ENCODE measurements at places on chromosomes 3 and 15. TPM values are rescaled to one million over a fixed set of nuclear protein-coding genes. Genes with fewer than 3 reads are reported as not detected.

CNTN3 gene
- polyA plus RNA-seq: 0.03 TPM

TMIE gene
- 0.64 TPM for polyA plus RNA-seq

MYL3 gene
- polyA plus RNA-seq: not detected

ACKR4 gene
- not detected for polyA plus RNA-seq

DNA sequence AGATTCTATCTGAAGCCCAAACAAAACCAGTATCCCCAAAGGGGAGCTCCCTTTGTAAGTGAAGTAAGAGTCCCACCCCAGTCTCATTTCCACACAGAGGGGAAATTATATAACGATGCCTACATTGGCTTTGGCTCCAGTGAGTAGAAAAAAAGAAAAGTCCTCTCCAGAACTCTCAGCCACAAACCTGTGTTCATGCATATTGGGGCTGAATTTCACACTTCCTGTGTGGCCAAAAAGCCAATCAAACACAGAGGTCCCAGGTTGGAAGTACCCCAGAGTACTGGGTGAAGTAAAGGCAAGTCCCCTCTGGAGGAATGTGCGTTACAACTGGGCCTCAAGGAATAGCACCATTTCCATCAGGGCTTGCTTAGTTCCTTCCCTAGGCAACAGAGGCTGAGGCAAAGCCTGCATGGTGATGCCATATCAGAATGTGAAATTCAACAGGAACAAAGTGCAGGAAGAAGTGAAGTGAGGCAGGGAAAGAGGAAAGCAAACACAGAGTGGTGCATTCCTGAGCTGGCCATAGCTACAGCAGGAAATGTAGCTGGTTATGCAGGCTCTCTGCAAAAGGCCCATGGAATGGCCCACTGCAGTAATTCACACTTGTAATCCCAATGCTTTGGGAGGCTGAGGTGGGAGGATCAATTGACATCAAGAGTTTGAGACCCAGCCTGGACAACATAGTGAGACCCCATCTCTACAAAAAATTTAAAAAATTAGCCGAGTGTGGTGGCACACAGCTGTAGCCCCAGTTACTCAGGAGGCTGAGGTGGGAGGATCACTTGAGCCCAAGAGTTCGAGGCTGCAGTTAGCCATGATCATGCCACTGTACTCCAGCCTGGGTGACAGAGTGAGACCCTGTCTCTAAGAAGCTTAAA, 16.6 kb upstream of the CX3CR1 start:
- H3K36me3 ChIP-seq: no peaks in the 10 kb centered on the region
- no peak overlapping the region for H3K27ac ChIP-seq
- no peak for DNase-seq

DNA sequence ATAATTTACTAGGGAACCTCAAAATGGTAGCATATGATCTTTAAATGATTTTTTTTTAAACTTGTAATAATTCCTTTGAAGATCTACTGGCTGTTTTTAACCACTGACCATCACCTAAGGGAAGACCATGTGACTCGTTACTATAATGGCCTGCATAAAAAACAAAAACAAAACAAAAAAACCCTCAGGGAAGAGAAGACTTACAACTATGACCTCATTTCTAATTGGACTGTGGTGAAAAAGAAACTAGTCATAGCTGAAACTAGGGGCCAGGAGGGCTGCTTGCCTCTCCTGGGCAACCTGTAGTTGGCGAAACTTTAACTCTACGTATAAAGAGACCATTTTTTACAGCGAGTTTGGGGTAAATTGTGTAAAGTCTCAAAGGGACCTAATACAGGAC, 23.0 kb downstream of the PAQR9 start:
- no peak for DNase-seq
- no peaks in the 10 kb centered on the region for H3K4me1 ChIP-seq
- H3K4me3 ChIP-seq: no peak overlapping the region
- H3K27me3 ChIP-seq: no peaks in the 10 kb centered on the region

- H3K36me3 ChIP-seq: no peaks in the 10 kb centered on the region
- DNase-seq: no peak
- no peak overlapping the region for H3K27ac ChIP-seq
- no peaks in the 10 kb centered on the region for H3K4me1 ChIP-seq
Measured at GRCh38 chr15:38004218-38004861, 69.9 kb downstream of the TMCO5A start.

DNA sequence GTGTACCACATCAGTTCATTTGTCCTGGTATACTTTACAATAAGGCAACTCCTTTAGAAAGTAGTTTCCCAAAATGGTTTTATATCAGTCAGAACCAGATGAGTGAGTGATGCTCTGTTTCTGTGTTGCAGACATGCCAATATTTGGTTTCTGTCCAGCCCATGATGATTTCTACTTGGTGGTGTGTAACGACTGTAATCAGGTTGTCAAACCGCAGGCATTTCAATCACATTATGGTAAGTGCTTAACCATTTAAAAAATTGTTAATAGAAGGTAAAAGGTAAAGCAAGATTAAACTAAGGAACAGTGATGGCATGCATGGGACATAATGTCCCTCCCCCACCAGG, 40.0 kb upstream of the SCAANT1 start:
- H3K4me1 ChIP-seq: peaks cover 16% of the 10 kb centered on the region
- no peaks in the 10 kb centered on the region for H3K36me3 ChIP-seq
- H3K4me3 ChIP-seq: no peak overlapping the region
- H3K27me3 ChIP-seq: no peaks in the 10 kb centered on the region
- H3K27ac ChIP-seq: no peak overlapping the region
- no peak for DNase-seq

- peak; percentile 87 for DNase-seq
- peak within 1 kb of the TSS; percentile 91 for H3K4me3 ChIP-seq
- no peaks in the 10 kb centered on the region for H3K27me3 ChIP-seq
- H3K36me3 ChIP-seq: no peaks in the 10 kb centered on the region
- H3K4me1 ChIP-seq: peaks cover 1% of the 10 kb centered on the region
Measured at GRCh38 chr3:47164007-47164881, at the start of gene SETD2. SETD2 (minus strand) TSS chr3:47164113; CDS start chr3:47163924, 189 bp downstream.

GRCh38 chr3:190130696-190131095, 10.0 kb upstream of the P3H2 start:
- H3K27me3 ChIP-seq: no peaks in the 10 kb centered on the region
- H3K36me3 ChIP-seq: no peaks in the 10 kb centered on the region
- no peak overlapping the region for H3K27ac ChIP-seq
- no peak overlapping the region for H3K4me3 ChIP-seq
- no peak for DNase-seq
